ENCODE measurements at places on chromosomes 7 and 10. TPM values are rescaled to one million over a fixed set of nuclear protein-coding genes. Genes with fewer than 3 reads are reported as not detected.

The PHYHIPL gene
- not detected for total RNA-seq

The STAMBPL1 gene
- total RNA-seq = 11.6 TPM

The CYP26C1 gene
- total RNA-seq = under 0.01 TPM

The SNCG gene
- total RNA-seq = 2.4 TPM

The SIRT1 gene
- 19.9 TPM for total RNA-seq

The IFT22 gene
- total RNA-seq = 35.8 TPM

The UTF1 gene
- total RNA-seq = not detected

The CADPS2 gene
- total RNA-seq = 26.2 TPM

The TDRD1 gene
- total RNA-seq = 0.59 TPM

The SPACDR gene
- 0.36 TPM for total RNA-seq

The NCF1 gene
- under 0.01 TPM for total RNA-seq

The KLLN gene
- total RNA-seq = 0.59 TPM

The PRF1 gene
- not detected for total RNA-seq

GRCh38 chr7:114590298-114590697, 175.7 kb downstream of the FOXP2 start:
- no peaks in the 10 kb centered on the region for H3K27me3 ChIP-seq
- no peak for DNase-seq
- H3K4me1 ChIP-seq = no peaks in the 10 kb centered on the region
- no peak overlapping the region for H3K4me3 ChIP-seq
- H3K27ac ChIP-seq = no peak overlapping the region
- no peaks in the 10 kb centered on the region for H3K36me3 ChIP-seq

GRCh38 chr7:26153241-26153822, 1.3 kb downstream of the NFE2L3 start:
- no peak overlapping the region for H3K27ac ChIP-seq
- H3K36me3 ChIP-seq = no peaks in the 10 kb centered on the region
- peaks cover 29% of the 10 kb centered on the region for H3K27me3 ChIP-seq
- H3K4me1 ChIP-seq = peaks cover 17% of the 10 kb centered on the region
- peak; percentile 72 for DNase-seq

DNA sequence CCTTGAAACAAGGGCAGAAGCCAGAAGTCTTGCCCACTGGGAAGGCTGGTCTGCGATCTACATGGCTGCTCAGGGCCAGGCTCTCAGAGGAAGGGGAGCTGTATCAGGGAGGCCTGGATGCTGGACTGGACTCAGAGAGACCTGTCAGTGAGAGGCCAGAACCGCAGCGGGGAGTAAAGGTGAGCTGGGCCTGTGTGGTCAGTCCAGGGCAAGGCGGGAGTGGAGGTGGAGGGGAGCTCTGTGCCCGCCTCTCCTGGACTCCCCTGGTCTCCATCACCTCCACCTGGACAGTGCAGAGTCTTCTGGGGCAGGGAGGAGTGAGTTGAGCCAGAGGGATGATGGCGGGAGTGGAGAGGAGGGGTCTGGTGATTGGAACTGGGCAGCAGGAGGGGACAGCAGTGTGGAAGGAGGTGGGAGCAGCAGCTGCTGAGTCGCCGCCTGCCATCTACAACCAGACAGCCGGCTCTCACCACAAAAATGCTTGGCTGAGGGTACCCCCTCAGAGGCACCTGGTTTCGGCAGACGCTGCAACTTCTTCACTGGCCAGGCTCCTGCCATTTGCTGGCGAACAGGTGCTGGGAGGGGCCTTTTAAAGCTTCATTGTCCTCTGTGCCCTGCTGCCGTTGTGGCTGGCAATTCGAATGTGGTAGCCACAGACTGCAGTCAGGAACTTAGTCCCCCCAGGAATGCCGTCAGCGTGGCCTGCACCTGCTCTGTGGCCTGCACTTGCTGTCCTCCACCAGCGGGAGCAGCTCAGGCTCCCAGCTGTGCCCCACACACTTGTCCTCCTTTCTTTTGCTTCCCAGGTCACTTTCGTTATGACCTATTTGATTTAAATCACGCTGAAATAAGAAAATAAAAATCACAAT, 3.5 kb downstream of the RASSF4 start:
- no peaks in the 10 kb centered on the region for H3K27me3 ChIP-seq
- DNase-seq = peak; percentile 5
- no peak overlapping the region for H3K4me3 ChIP-seq
- peaks cover 37% of the 10 kb centered on the region for H3K4me1 ChIP-seq
- no peaks in the 10 kb centered on the region for H3K36me3 ChIP-seq
- no peak overlapping the region for H3K27ac ChIP-seq

GRCh38 chr7:150663802-150664494, 21.6 kb upstream of the GIMAP2 start:
- no peak overlapping the region for H3K27ac ChIP-seq
- H3K4me3 ChIP-seq = no peak overlapping the region
- no peaks in the 10 kb centered on the region for H3K36me3 ChIP-seq
- no peaks in the 10 kb centered on the region for H3K27me3 ChIP-seq
- no peak for DNase-seq
- no peaks in the 10 kb centered on the region for H3K4me1 ChIP-seq

DNA sequence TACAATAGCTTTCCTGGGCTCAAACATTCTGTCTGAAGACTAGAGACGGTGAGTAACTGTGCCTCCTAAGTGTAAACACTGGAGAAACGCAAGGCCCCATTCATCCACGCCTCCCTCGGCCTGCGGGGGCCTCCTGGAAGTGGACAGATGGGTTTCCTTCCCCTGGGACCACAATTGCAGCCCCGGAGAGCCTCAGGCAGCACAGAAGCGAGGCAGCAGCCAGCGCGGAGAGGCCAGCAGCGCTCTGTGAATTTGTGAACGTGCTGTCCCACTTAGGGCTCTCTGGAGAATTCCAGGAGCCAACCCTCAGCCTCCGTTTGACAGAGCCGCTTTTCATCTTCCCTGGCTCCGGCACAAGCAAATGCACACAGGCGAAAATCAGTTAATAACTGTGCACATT, 23.2 kb upstream of the CALN1 start:
- no peaks in the 10 kb centered on the region for H3K4me1 ChIP-seq
- no peaks in the 10 kb centered on the region for H3K27me3 ChIP-seq
- no peak overlapping the region for H3K4me3 ChIP-seq
- H3K36me3 ChIP-seq = no peaks in the 10 kb centered on the region
- no peak for DNase-seq
- no peak overlapping the region for H3K27ac ChIP-seq

GRCh38 chr7:96187735-96188134, 134.2 kb downstream of the SLC25A13 start:
- H3K4me3 ChIP-seq = no peak overlapping the region
- peaks cover 2% of the 10 kb centered on the region for H3K36me3 ChIP-seq
- no peak overlapping the region for H3K27ac ChIP-seq
- DNase-seq = no peak
- peaks cover 12% of the 10 kb centered on the region for H3K4me1 ChIP-seq

- no peaks in the 10 kb centered on the region for H3K36me3 ChIP-seq
- DNase-seq = no peak
- H3K4me3 ChIP-seq = no peak overlapping the region
- peaks cover 85% of the 10 kb centered on the region for H3K27me3 ChIP-seq
- H3K27ac ChIP-seq = no peak overlapping the region
Observed at GRCh38 chr7:128132426-128133069, 101.3 kb upstream of the LRRC4 start.

DNA sequence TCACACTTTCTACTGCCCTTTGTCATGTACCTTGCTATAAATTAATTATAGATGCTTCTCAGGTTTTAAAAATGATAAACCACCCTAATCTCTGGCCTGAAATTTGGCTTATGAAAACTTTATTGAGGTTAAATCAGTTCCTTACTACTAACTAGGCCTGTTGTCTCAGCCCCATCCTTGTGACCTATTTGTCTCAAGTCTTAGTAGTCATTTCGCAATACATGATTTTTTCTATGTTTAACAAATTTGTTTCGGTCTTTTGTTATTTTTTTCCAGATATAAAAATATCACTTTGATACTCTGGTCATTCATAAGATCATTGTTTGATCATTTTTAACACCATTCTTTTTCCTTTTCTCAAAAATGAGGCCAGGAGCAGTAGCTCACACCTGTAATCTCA, 411.6 kb downstream of the GFRA1 start:
- H3K27ac ChIP-seq = no peak overlapping the region
- no peak for DNase-seq
- no peak overlapping the region for H3K4me3 ChIP-seq
- peaks cover 4% of the 10 kb centered on the region for H3K4me1 ChIP-seq
- H3K36me3 ChIP-seq = no peaks in the 10 kb centered on the region
- no peaks in the 10 kb centered on the region for H3K27me3 ChIP-seq

GRCh38 chr7:70432567-70433001, 699.4 kb upstream of the GALNT17 start:
- H3K36me3 ChIP-seq = no peaks in the 10 kb centered on the region
- H3K4me3 ChIP-seq = no peak overlapping the region
- no peak for DNase-seq
- H3K27ac ChIP-seq = no peak overlapping the region

- no peaks in the 10 kb centered on the region for H3K36me3 ChIP-seq
- no peaks in the 10 kb centered on the region for H3K27me3 ChIP-seq
- no peak for DNase-seq
Observed at GRCh38 chr10:88792661-88793060, 9.9 kb upstream of the LIPM start.

DNA sequence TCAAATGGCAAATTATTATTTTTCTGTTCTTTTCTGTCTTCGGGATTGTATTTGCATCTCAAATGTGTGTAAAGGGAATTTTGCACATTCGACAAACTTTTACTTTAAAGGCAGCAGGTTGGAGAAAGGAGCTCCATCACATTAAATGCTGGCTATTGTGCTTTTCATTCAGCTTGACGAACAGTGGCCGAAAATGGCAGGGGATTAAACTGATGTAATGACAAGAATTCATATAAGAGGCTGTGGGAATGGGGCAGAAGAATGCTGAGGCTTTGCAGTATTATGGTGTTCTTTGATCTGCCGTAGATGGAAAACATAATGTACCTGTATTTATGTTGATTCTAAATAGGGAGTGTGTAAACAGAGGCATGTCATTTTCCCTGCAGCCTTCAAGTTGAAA, 376.0 kb downstream of the LRMDA start:
- no peak overlapping the region for H3K27ac ChIP-seq
- no peaks in the 10 kb centered on the region for H3K36me3 ChIP-seq
- no peak overlapping the region for H3K4me3 ChIP-seq

DNA sequence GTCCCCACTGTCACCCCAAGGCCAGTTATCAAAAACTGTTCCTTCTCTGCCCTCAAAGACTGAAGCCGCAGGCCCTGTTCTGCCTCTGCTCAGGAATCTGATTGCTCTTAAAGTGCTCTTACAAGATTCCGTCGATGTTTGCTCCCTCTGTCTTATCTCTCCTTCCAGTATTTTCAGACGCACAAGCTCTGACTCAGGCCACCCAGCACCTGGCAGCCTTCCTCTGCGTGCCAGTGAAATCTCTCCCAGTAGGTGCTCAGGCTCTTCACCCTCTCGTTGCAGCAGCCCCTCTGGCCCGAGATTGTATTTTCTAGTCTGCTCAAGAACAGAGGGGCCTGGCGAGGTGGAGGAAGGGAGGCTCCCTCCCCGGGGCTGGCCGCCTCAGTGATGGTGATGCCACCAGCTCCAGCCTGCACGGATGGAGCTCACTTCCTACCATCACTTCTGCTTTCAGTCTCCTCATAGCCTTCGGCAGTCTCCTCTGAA, 276.2 kb downstream of the USP6NL start:
- H3K27ac ChIP-seq = no peak overlapping the region
- no peaks in the 10 kb centered on the region for H3K36me3 ChIP-seq
- H3K27me3 ChIP-seq = no peaks in the 10 kb centered on the region
- no peaks in the 10 kb centered on the region for H3K4me1 ChIP-seq
- H3K4me3 ChIP-seq = no peak overlapping the region

- DNase-seq = no peak
- H3K27ac ChIP-seq = no peak overlapping the region
- no peak overlapping the region for H3K4me3 ChIP-seq
- no peaks in the 10 kb centered on the region for H3K4me1 ChIP-seq
- H3K36me3 ChIP-seq = no peaks in the 10 kb centered on the region
Observed at GRCh38 chr7:148159331-148159730, 431.2 kb upstream of the C7orf33 start.

DNA sequence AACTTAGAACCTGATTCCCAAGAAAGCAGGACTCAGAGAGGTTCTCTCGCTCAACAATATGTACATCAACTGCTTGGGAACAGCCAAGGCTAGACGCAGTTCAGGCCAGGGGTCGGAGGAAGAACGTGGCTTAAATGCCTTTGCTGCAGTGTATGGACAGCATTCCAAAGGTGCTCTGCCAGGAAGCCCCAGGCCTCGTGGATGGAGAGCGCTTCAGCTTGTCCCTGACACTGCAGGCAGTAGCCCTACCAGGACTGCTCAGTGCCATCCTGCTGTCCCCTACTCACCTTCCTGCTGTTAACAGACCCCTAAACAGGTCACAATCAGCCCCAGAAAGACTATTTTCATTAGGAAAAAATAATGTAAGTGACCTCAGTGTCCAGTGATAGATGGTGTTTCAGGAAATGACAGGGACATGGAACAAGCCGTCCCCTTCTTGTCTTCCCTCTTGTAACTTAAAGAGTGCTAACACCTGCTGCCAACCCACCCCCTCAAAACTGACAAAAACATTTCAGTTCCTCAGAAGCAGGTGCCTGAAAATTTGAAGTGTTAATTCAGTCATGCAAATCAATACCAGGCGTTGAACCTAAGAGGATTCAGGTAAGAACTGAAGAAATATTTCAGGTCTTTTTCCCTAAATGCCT, 16.5 kb downstream of the CREB3L2 start:
- H3K27me3 ChIP-seq = no peaks in the 10 kb centered on the region
- no peak for DNase-seq
- H3K36me3 ChIP-seq = peaks cover 11% of the 10 kb centered on the region
- no peak overlapping the region for H3K4me3 ChIP-seq
- peaks cover 92% of the 10 kb centered on the region for H3K4me1 ChIP-seq

- no peak overlapping the region for H3K27ac ChIP-seq
- DNase-seq = no peak
- peaks cover 33% of the 10 kb centered on the region for H3K27me3 ChIP-seq
- no peaks in the 10 kb centered on the region for H3K4me1 ChIP-seq
Observed at GRCh38 chr10:28788252-28788651, 110.9 kb downstream of the BAMBI start.

DNA sequence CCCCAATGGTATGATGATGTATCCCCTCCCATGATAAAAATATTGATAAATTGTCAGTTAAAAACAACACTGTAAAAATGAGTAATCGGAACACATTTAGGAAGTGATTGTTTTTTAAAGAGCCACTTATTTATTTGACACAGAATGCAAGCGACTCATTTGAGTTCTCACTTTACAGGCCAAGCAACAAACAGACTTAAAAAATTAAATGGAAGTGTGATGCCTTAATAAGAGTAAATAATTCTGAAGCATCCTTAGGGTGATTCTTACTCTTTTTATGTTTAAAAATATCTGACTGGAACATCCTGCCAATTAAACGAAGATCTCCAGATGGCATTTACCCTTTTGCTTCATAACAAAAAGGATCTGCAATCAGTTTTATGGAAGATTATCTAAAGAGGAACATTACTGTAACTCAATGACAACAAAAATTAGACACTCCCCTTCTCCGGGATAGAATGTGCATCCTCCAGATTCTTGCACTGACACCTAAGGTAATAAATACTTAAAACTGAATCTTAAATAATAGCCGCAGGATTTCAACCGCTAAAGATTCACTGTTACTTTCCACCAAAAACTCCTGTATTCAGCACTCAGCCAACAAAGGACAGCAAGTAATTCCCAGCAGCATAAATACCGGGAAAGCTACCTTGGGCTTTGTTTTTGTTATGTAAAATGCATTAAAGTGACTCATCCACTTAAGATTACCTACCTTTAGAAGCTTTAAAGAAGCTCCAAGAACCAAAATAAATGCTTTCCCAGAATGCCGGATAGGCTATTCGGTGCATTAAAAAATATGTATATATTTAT, 1.7 kb downstream of the CACNA2D1 start:
- no peaks in the 10 kb centered on the region for H3K27me3 ChIP-seq
- peaks cover 18% of the 10 kb centered on the region for H3K4me1 ChIP-seq
- H3K27ac ChIP-seq = no peak overlapping the region
- no peaks in the 10 kb centered on the region for H3K36me3 ChIP-seq

GRCh38 chr7:74056096-74056915, 27.3 kb upstream of the LIMK1 start:
- H3K4me3 ChIP-seq = no peak overlapping the region
- peak; percentile 83 for DNase-seq
